ENCODE measurements at places on chromosomes 1 and 21.
A peak's percentile ranks its signal among the peaks of the same experiment; 100 is the strongest.

DNA sequence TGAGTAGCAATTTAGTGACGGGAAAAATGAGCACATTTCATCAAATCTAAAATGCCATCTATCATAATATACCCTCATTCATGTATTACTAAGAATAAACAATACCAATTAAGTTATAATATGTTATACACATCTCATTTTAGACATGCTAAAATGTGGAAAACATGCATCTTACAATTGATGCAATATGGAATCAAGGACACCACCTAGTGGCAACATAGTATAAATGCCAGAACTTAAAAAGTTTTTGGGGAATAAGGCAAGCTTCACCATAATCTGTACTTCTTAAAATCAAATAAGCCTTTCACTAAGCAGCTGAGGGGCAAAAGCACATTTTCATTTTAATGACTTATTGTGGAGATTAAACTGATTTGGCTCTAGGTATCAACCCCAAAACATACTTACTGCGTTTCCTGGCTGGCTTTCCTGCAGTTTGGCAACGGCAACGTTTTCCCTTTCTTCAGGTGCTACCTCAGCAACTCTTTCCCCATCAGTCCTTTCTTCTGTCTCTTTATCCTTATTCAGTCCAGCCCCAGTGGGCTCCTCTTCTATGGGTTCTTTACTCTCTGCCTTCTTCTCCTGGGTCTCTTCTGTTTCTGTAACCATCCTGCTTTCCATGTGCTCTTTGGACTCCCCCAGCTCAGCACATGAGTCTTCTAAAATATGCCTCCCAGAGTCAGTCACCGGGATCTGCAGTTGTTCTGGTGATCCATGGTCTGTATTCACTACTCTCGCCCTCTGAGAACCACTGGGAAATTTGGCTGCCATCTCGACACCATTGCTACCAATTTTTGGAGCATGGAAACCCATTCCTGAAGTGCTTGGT lies 11.4 kb downstream of the SDE2 start:
- no peak for DNase-seq

DNA sequence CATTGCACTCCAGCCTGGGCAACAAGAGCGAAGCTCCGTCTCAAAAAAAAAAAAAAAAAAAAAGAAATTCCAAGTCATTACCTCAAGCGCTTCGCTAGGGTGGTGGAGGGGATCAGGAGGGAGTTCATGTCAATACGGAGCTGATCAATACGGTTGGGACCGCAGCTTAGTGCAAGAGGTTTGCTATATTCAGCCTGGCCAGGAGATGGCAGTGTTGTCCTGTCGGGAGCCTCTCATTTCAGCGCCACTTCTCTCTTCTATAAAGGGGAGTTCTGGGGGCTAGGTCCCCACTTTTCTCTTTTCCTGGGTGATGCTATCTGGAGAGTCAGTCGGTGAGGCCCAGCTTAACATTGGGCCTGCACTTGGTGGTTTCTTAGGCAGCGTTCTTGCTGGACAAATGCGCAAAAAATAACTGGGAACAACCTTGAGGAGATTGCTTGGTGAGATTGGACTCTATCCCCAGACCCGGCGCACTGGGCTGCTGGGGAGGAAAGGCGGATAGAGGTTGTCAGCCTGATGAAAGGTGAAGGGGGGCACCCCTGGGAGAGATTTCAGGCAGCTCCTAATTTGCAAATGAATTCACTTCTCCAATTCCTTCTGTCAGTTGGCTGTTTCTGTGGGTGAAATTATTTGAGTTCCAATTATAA lies 40.4 kb downstream of the KIAA0040 start:
- DNase-seq: peak; percentile 71

DNA sequence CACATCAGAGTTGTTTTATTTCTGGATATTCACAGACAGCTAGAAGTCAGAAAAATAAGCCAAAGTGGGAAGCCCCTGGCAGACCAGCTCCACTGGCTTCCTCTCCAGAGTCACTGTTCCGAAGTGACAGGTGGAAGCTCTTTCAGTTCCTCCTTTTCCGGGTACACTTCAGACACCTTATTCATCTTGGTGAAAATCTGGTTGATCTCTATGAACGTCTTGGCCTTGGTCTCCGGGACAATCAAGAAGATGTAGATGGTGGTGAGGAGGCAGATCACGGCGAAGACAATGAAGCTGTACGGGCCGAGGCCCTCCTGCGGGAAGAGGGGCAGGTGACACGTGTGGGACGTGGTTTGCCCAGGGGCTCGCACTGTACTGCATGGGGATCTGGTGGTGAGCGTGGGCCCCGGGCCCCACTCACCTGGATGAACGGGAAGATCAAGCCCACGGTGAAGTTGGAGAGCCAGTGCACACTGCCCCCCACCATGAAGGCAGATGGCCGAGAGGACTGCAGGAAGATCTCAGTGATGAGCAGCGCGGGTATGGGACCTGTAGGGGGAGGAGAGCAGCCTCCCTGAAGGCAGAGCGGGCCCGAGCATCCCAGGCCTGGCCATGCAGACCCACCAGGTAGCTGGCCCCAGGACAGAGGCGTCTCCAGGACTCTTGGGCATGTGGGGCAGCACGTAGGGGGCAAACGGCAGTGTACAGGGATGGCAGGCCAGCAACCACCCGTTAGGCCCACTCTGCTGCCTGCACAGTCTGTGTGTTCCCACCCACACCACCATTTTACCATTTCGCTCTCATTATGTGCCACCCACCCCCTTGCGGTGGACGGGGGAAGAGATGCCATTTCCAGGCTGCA lies 11.5 kb upstream of the SLC2A7 start:
- DNase-seq: no peak

DNA sequence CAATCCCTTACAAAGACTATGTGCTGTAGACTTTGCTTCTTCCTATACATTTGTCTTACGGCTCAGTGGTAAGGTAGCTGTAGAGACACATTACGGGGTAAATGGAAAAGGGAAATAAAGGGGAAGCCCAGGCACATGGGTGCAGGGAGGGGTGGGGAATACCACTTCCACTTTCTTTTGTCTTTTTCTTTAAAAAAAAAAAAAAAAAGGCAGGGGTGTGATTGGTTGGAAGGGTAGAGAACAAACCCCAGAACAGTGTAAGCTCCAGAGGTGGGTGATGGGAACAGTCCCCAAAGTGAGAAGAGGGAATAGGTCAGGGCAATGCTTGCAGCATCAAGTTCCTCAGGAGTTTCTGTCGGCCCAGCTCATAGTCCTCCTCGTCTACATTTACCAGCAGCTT lies 3.9 kb downstream of the NIT1 start:
- no peak for DNase-seq

DNA sequence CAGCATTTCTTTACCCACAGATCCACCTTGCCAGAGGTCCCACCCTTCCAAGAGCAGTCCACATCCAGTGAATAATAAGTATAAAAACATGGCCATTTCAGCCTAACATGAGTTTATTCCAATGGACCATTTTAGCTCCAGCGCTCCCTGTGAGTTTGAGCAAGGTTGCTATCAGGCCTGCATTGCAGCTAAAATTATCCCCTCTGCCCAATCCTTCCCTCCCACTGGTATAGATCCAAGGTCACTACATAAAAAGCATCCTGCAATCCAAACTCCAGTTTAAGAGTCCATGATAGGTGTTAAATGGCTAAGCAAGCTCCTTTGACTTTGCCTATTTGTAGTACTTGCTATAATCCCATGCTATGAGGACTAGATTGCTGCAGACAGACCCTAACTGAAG lies 35.6 kb downstream of the SLC5A9 start:
- no peak for DNase-seq

DNA sequence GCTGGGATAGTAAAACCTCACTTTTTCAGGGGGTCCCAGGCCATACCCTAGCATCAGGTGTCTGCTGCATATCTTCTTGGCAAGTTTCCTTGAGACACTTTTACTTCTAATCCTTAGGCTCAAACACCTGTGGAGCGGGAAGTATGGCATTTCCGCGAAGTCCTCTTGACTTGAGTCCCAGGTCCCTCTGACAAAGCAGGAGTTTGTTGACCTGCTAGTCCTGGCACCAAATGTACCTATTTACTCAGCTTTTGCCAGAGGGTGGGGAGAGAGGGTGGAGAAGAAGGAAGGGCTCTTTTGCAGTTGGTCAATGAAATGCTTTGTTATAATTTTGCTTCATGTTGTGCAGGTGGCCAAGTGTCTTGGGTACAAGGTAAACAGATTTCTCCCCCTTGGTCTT lies 59.7 kb downstream of the CLIC6 start:
- DNase-seq: no peak

DNA sequence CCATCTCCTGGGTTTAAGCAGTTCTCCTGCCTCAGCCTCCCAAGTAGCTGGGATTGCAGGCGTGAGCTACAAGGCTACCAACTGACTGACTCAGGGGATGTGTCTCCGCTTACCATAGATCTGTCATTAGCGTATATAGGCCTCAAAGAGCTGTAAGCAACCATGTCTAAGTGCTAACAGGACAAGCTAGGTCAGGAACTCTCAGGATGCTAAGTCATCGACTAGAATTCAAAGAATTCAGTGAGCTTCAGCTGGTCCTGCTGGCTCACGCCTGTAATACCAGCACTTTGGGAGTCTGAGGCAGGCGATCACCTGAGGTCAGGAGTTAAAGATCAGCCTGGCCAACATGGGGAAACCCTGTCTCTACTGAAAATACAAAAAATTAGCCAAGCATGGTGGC lies 29.5 kb downstream of the CAPN2 start:
- no peak for DNase-seq

DNA sequence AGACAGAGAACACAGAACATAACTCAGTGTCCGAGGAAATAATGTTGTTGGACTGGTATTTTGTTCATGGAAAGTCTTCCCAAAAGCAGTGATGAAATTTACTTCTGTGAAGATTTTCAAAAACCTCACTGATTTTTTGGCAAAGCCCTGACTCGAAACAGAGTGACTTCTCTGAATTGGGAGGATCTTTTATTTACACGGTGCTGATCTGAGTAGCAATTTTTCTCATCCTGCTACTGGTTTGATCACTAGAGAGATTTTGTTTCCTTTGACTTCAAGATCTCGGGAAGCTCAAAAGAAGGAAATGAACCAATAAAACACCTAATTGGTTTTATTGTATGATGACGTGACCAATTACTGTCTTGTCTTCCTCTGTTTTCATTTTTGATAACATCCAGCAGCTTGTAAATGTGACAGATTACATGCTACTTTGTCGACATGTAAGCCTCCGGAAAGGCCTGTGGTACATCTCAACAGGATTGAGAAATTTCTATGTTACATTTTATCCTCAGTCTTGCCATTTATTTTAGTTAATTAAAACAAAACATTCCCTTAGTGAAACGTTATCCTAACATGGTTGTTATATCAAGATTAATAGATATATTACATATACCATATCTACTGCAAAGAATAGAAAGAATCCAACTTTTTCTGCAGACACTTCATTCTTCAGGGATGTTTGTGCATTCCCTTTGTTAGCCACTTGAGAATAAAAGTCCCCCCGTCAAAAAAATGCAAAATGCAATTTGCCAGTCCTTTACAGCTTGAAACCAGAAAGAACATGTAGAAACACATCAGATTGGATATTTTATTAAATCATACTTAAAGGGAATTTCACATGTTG lies 42.8 kb upstream of the IFI44L start:
- no peak for DNase-seq

- DNase-seq: no peak
These were observed 15.7 kb downstream of the PEX14 start for GRCh38 chr1:10490286-10490970.

- no peak for DNase-seq
These were observed 72.1 kb downstream of the RGS13 start for GRCh38 chr1:192707978-192708547.

GRCh38 chr1:84250668-84251067 lies 50.8 kb upstream of the SAMD13 start:
- no peak for DNase-seq

- no peak for DNase-seq
These were observed 55.3 kb downstream of the ETS2 start for GRCh38 chr21:38861056-38861455.

GRCh38 chr1:197965132-197965840 lies 48.1 kb downstream of the LHX9 start:
- DNase-seq: no peak

- DNase-seq: no peak
These were observed 39.6 kb downstream of the MPZL1 start for GRCh38 chr1:167761400-167761799.

- no peak for DNase-seq
These were observed 85.0 kb downstream of the NUF2 start for GRCh38 chr1:163406772-163407171.

GRCh38 chr1:160781914-160782689 lies 13.9 kb upstream of the LY9 start:
- DNase-seq: no peak

DNA sequence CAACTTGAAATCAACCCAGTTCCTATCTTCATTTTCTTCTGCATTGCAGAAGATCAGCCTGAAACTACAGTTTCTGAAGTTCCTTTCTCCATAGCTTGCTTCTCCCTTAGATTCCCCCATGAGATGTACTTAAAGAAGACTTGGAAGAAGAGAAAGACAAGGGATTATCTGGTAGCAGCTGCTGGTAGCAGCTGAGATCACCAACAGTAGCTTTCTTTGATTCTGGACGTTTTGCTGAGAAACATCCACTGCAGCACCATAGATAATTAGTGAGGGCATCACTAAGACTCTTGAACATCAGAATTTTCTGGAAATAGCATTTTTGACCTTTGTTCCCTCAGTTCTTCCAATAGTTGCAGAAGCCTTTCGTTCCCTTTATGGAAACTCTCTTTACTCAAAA lies 465 bp upstream of the CFHR3 start:
- no peak for DNase-seq

- DNase-seq: no peak
These were observed 6.0 kb upstream of the SEC16B start for GRCh38 chr1:177975588-177976495.

DNA sequence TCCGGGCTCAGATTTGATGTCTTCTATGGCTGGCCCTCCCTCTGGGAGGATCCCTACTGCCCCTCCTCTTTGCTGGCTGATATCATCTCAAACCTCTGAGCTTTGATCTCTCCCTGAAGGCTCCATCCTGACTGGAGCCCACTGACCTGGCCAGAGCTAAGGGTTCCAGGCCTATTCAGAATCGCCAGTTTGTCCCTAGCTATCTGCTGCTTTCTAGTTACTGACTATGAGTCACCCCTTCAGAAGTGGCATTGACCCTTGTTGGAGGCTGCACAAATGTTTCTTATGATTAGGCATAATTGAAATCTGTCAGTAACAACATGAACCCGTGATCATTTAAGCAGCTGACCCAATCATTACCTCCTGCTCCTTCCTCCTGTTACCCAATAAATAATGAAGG lies 87.1 kb downstream of the ABCA4 start:
- DNase-seq: no peak

- no peak for DNase-seq
These were observed 208.1 kb downstream of the TGFB2 start for GRCh38 chr1:218553197-218553596.

GRCh38 chr1:23814016-23814415 lies 11.2 kb downstream of the HMGCL start:
- DNase-seq: no peak

DNA sequence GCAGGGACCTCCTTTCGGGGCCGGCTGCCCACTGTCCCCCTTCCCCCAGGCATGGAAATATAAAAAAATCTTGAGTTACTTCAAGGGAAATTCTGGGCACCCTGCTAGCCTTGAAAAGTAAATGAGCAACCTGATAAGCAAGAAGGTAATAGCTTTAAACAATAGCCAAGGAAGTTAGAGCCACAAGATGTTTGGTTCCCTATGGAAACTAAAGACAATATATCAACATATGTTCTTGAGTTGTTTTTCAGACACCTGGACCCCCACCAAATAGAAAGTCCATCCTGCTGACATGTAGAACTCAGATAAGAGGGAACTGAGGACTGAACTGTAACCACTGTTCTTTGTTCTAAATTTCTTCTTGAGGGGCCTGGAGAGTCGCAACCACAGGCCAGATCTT lies 19.3 kb upstream of the SLC35A3 start:
- DNase-seq: no peak
